K562 (cell line): ENCODE measurements at places on chromosomes 2 and 18. TPM values are rescaled to one million over a fixed set of nuclear protein-coding genes. Genes with fewer than 3 reads are reported as not detected.

The ADGRF3 gene
- total RNA-seq = 0.09 and 0.16 TPM in 2 replicates

The ACTR3 gene
- total RNA-seq = 307 and 310 TPM in 2 replicates

The KCNE4 gene
- total RNA-seq = not detected in 2 replicates

The SLC39A6 gene
- 13.2 and 14.0 TPM in 2 replicates for total RNA-seq

The C2orf81 gene
- total RNA-seq = 0.22 TPM in 1 of 2 replicates, not detected in the other

The CD207 gene
- total RNA-seq = not detected in 2 replicates

The CPLX4 gene
- total RNA-seq = not detected in 2 replicates

The TMEM247 gene
- 4.7 and 4.9 TPM in 2 replicates for total RNA-seq

The CCL20 gene
- 0.29 TPM in 1 of 2 replicates, not detected in the other for total RNA-seq

The PSMA8 gene
- total RNA-seq = not detected in 2 replicates

The SLC23A3 gene
- 0.60 and 0.64 TPM in 2 replicates for total RNA-seq

The SERPINB12 gene
- not detected in 2 replicates for total RNA-seq

The RGPD4 gene
- total RNA-seq = not detected in 2 replicates

DNA sequence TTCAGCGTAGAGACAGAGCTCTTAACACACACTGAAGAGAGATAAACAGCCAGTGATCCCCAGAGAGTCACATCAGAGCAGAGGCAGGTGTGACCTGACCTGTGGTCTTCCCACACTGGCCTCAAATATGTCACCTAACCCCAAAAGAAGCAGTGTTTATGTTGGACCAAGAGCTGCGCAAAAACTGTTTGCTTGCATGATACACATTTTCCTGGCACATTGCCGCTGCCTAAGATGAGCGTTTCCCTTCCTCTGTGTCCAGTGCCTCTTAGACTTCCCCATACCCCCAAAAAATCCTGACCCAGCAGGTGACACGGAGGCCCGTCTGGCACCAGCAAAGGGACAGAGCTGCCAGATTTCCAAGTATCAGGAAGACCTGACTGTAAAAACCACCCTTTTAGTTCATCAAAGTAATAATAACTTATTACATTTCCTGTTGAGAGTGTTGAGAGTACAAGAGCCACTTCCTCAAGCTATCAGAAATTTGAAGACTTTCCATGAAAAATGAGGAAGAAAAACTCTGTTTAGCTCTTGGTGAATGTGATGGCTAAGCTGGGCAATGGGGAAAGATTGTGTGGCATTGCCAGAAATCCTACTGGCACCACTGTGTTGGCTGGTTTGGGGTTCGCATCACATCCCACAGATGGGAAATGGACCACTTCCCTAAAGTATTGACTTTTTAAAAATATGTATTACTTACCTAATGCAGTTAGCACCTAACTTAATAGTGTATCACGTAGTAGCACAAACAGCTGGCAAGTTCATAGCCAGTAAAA, 6.7 kb downstream of the TNFRSF11A start:
- no peak for DNase-seq

GRCh38 chr2:50584185-50584584, 447.7 kb downstream of the NRXN1 start:
- no peak for DNase-seq

DNA sequence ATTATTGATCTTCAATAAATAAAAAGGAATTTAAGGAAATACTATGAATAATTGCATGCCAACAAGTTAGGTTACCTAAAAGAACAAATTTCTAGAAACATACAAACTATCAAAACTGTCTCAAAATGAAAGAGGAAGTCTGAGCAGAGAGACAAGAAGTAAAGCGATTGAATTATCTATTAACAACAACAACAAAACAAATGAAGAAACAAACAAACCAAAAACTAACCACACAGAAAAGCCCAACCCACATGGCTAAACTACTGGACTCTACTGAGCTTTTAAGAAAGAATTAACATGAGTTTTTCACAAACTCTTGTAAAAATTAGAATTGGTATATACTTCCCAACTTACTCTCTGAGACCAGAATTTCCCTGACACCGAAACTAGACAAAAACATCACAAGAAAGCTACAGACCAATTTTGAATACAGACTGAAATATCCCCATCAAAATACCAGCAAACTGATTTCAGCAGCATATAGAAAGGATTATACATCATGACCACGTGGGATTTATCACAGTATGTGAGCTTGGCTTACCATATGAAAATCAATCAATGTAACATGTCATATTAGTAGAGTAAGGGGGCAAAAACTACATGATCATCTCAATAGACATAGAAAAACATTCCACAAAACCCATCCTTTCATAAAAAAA, 16.6 kb upstream of the GALNT1 start:
- no peak for DNase-seq

- no peak for DNase-seq
Observed at GRCh38 chr2:63587814-63588384, 378 bp downstream of the WDPCP start.

- no peak for DNase-seq
Observed at GRCh38 chr18:31983976-31984375, 34.6 kb upstream of the RNF125 start.

DNA sequence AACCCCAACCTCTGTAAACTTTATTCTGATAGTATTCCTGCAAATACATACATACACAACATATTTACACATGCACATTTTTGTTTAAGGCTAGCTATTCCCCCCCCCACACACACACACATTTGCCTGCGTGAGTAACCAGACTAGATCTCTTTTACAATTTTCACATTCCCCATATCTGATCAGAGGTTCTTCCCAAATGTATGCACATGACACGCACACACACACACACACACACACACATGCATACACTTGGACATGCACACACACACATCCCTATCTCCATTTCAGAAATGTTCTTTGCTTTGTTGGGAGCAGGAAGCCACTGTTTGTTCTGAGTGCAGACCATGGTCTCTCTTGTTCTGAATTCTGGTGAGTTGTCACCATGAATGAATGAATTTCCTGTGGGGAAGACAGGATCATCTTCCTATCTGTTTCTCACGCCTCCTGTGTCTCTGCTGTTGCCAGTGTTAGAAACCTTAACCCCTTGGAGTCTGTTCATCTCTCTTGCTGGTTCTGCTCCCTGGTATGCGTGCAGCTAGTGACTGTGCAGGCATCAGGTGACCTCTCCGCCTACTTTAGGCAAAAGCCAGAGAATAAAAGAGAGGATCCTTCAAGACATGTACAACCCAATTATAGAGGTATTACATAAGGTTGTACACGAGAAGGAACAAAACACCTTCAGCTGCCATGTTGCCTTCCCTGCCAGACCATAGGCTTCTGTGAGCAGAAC, 251.0 kb upstream of the RAB12 start:
- DNase-seq = no peak

GRCh38 chr2:242020196-242021004, 150.9 kb downstream of the RTP5 start:
- DNase-seq = no peak

- DNase-seq = no peak
Observed at GRCh38 chr18:79933765-79934164, 17.7 kb downstream of the SLC66A2 start.

- DNase-seq = no peak
Observed at GRCh38 chr2:16330012-16330411, 335.6 kb downstream of the CYRIA start.

DNA sequence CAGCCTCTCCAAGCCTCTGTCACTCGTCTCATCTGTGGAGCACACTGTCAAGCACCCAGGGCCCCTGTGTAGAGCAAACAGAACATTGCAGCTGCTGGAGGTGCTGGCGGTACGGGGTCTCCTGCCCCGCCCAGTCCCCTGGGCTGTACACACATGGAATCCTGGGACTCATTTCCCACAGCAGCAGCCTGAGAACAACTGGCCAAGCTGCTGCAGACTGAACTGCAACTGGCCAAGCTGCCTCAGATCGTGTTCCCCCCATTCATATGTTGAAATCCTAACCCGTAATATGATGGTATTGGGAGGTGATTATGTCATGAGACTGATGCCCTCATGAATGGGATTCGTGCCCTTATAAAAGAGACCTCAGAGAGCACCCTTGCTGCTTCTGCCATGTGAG, 130.5 kb downstream of the NCK2 start:
- no peak for DNase-seq

- no peak for DNase-seq
Observed at GRCh38 chr2:12844511-12844910, 127.8 kb downstream of the TRIB2 start.

DNA sequence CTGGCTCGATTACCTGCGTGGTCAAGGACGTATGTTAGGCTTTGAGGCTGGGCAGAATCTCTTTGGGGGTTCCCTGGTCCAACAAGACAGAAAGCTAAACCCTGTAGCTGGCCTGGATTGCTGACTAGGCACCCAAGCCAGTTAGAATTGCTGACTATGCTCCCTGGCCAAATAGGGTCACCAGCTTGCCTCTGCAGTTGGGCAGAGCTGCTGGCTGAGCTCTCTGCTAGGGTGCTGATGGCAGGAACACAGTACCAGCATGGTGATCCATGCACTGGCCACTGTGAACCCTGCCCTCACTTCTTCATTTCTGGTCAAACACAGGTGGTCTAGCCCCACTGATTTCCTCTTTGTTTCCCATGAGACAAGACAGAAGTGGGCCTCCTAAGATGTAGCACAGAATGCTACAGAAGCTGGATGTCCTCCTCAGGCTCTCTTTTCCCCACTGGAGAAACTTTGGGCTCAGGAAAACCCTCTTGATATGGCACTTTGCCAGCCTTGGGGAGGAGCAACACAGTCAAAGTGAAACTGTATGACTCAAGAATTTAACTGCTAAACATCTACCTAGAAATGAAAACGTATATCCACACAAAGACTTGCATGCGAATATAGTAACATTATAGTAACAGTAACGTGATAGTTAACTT, 20.8 kb downstream of the SP140L start:
- no peak for DNase-seq

DNA sequence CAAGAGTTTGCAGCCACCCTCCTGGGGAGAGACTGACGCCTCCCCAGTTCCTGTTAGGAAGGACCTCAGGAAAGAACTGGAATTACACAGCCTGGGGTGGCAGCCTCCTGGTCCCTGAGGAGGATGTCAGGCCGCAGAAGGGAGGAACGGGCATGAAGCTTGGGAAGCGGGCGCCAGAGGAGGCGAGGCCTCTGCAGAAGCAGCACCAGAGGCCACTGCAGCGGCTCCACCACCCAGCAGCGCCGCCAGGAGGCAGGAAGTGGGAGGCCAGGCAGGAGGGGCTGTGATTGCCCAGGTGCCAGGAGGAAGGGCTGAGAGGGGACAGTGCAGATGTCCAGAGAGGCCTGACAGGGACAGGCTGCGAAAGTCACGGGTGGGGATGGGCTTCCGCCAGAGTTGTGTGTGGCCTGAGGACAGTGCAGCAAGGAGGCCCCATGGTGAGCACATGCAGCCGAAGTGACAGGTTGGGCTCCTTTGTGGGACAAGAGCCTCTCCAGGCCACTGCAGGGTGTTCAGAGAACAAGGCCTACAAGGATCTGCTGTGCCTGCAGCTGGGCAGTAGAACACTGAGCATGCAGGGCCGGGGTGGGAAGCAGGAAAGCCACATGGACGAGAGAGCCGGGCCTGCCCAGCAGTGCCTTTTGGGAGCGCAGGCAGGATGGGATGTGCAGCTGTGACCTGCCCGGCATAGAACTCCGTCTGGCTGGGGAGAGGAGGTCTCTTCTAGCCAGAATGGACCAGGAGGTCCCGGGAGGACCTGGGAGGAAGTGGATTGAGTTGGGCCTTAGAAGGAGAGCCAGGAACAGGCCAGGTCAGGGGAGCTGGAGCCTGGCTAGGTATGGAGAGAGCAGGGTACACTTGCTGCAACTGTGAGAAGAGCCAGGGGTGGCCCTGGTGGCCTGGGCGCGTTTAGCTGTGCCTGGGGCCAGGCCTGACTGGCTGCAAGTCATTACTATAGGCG, 39.1 kb upstream of the ALPP start:
- no peak for DNase-seq

- no peak for DNase-seq
Observed at GRCh38 chr2:81650048-81650971, 1345.8 kb upstream of the LRRTM1 start.

GRCh38 chr18:58566556-58567292, 62.2 kb downstream of the ALPK2 start:
- no peak for DNase-seq

DNA sequence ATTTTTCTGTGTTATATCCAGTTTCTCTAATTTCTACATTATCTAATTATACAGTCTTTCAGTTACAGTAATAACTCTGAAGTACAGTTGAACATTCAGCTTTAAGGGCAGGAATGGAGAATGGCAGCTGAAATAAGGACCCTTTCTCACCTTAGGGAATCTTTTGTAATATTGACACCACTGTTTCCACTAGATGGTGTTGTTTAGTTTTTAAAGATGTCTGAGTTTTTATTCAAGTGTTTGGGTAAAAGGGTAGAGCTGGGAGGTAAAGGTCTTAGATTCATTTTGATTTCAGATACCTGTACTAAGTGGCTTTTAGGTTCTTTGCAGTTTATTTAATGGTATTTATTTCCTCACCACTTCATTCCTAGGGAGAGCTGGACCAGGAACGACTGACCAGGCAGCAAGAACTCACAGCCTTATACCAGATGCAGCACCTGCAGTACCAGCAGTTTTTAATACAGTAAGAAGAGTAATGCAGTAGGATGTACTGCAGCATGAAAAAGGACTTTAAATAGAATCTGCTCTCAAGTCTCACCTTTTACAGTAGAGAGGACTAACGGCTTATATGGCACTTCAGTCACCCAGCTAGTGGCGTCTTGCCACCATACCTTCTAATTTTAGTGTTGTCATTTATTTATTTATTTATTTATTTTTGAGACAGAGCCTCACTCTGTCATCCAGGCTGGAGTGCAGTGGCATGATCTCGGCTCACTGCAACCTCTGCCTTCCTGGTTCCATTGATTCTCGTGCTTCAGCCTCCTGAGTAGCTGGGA, 33.2 kb upstream of the KCNJ13 start:
- DNase-seq = no peak
